ENCODE measurements at places on chromosomes 1 and 21. TPM values are rescaled to one million over a fixed set of nuclear protein-coding genes. Genes with fewer than 3 reads are reported as not detected.

DCST1 gene
- not detected for total RNA-seq

NUCKS1 gene
- total RNA-seq = 104 TPM

DNA sequence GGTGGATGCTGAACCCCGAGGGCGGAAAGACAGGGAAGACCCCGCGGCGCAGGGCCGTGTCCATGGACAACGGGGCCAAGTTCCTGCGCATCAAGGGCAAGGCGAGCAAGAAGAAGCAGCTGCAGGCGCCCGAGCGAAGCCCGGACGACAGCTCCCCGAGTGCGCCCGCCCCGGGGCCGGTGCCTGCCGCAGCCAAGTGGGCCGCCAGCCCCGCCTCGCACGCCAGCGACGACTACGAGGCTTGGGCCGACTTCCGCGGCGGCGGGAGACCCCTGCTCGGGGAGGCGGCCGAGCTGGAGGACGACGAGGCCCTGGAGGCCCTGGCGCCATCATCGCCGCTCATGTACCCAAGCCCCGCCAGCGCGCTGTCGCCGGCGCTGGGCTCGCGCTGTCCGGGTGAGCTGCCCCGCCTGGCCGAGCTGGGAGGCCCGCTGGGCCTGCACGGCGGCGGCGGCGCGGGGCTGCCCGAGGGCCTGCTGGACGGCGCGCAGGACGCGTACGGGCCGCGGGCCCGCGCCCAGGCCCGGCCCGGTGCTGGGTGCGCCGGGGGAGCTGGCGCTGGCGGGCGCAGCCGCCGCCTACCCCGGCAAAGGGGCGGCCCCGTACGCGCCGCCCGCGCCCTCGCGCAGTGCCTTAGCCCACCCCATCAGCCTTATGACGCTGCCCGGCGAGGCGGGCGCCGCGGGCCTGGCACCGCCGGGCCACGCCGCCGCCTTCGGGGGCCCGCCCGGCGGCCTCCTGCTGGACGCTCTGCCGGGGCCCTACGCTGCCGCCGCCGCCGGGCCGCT lies 20.7 kb downstream of the FOXO6 start:
- DNase-seq = peak; percentile 74
- H3K27me3 ChIP-seq = no peaks in the 10 kb centered on the region
- H3K27ac ChIP-seq = peak overlapping the region; percentile 99
- H3K36me3 ChIP-seq = no peaks in the 10 kb centered on the region
- peak overlapping the region; percentile 51 for H3K4me3 ChIP-seq

DNA sequence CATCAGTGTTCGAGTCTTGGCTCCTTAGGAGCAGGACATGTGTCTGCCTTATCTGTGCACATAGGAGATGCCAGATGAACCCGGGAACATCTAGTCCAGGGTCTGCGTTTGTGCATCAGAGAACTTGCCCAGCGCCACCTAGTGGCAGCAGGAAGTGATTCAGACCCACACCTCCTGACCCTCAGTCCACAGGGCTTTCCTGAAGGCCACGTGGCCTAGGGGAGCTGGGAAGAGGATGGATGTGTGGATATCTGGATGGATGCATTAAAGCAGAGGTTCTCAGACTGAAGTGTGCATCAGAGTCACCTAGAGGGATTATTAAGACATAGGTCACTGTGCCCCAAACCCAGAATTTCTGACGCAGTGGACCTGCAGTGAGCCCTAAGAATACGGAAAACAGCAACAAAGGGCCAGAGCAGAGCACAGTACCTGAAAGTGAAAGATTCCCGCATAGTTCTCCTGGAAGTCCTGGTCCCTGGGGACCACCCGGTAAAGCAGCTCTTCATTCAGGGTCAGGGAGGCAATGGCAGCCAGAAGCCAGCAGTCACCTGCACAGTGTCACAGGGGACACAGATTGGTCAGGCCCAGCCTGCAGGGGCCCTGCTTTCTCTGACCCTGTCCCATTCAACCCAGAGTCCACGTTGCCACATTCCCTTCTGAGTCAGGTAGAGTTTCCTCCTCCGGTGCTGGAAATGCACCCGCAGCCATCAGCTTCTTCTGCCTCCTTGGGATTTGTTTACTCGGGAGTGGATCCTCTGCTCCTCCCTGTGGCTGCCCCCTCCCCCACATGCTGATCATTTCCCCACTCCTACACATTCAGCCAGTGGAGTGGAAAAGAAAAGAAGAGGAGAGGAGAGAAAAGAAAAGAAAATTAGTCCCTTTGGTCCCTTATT lies 37.0 kb downstream of the CAPN8 start:
- H3K4me3 ChIP-seq = no peak overlapping the region
- peaks cover 6% of the 10 kb centered on the region for H3K4me1 ChIP-seq
- H3K27me3 ChIP-seq = no peaks in the 10 kb centered on the region
- peak; percentile 52 for DNase-seq

DNA sequence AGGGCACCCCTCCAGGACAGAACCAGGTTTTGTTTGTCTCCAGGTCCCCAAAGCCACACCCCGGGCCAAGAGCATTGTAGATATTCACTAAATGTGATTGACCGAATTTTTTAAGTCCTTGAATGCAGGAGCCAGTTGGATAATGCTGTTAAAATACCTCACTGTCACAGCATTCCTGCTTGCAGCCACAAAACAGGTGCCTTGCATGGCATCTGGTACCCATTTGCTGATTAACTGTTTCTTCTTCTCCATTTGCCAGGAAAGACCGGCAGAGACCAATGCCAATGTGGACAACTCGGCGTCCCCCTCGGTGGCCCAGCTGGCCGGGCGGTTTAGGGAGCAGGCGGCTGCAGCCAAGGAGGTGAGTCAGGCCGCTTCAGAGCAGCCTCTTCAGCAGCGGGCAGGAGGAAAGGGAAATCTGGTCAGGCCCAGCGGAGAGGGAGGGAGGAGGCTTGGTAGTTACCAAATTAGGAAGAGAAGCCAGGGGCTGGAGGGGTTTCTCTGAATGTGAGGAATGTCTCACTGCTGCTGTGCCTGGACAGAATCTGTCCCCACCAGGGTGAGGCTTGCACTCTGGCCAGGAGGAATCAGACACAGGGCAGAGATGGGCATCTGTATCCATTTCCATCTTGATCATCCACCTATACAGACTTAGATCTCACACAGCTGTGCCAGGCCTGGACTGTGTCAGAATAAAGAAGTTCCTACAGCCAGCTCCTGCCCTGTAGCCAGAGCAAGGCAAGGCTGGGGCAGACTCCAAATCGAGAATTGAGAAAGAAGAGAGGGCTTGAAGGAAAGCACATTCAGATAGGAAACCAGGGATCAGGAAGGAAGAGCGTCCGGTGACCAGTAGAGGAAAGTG lies 37.9 kb upstream of the MPZL1 start:
- DNase-seq = no peak
- H3K27ac ChIP-seq = no peak overlapping the region
- H3K4me3 ChIP-seq = no peak overlapping the region
- H3K4me1 ChIP-seq = peaks cover 5% of the 10 kb centered on the region
- no peaks in the 10 kb centered on the region for H3K36me3 ChIP-seq
- no peaks in the 10 kb centered on the region for H3K27me3 ChIP-seq

GRCh38 chr21:32198384-32198783 lies 80.5 kb downstream of the MIS18A start:
- H3K4me3 ChIP-seq = no peak overlapping the region
- no peaks in the 10 kb centered on the region for H3K4me1 ChIP-seq
- no peaks in the 10 kb centered on the region for H3K27me3 ChIP-seq
- no peak for DNase-seq
- H3K36me3 ChIP-seq = no peaks in the 10 kb centered on the region
- no peak overlapping the region for H3K27ac ChIP-seq

- no peaks in the 10 kb centered on the region for H3K27me3 ChIP-seq
- no peak overlapping the region for H3K27ac ChIP-seq
- H3K4me3 ChIP-seq = no peak overlapping the region
These were observed 30.5 kb upstream of the ACOT11 start for GRCh38 chr1:54517496-54517895.

- no peak overlapping the region for H3K27ac ChIP-seq
- DNase-seq = no peak
- no peaks in the 10 kb centered on the region for H3K36me3 ChIP-seq
- no peak overlapping the region for H3K4me3 ChIP-seq
- no peaks in the 10 kb centered on the region for H3K4me1 ChIP-seq
- H3K27me3 ChIP-seq = no peaks in the 10 kb centered on the region
These were observed 358.5 kb downstream of the SEC16B start for GRCh38 chr1:177611402-177611801.

PADI1 gene
- not detected for total RNA-seq

GRCh38 chr1:65147424-65148177 lies 402 bp upstream of the AK4 start:
- peak; percentile 53 for DNase-seq
- peak overlapping the region; percentile 63 for H3K27ac ChIP-seq
- peak overlapping the region; percentile 58 for H3K4me3 ChIP-seq
- H3K27me3 ChIP-seq = no peaks in the 10 kb centered on the region
- H3K36me3 ChIP-seq = no peaks in the 10 kb centered on the region

LDLRAD1 gene
- 0.48 TPM for total RNA-seq

DNA sequence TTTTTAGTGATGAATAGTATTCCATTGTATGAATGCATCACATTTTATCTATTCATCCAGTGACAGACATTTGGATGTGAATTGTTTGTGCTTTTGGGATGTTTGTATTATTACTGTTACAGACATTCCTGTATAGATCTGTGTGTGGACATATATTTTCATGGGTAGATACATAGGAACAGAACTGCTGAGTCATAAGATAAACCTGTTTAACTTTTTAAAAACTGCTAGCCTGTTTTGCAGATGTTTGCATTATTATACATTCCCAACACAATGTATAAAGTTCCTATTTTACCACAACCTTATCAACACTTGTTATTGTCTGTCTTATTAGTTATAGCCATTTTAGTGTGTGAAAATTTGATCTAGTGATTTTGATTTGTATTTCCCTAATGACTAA lies 46.8 kb downstream of the TYW3 start:
- H3K27ac ChIP-seq = no peak overlapping the region
- H3K4me1 ChIP-seq = no peaks in the 10 kb centered on the region
- H3K36me3 ChIP-seq = no peaks in the 10 kb centered on the region
- DNase-seq = no peak

- H3K27me3 ChIP-seq = no peaks in the 10 kb centered on the region
- no peak for DNase-seq
- peaks cover 2% of the 10 kb centered on the region for H3K4me1 ChIP-seq
- no peak overlapping the region for H3K27ac ChIP-seq
These were observed 6.2 kb upstream of the YRDC start for GRCh38 chr1:37814252-37814651.

- no peak overlapping the region for H3K4me3 ChIP-seq
- no peaks in the 10 kb centered on the region for H3K27me3 ChIP-seq
- no peak for DNase-seq
- no peak overlapping the region for H3K27ac ChIP-seq
- peaks cover 1% of the 10 kb centered on the region for H3K4me1 ChIP-seq
- no peaks in the 10 kb centered on the region for H3K36me3 ChIP-seq
These were observed 45.0 kb downstream of the IER5 start for GRCh38 chr1:181133441-181133951.

C8B gene
- total RNA-seq = not detected

EFNA3 gene
- total RNA-seq = 1.3 TPM

DNA sequence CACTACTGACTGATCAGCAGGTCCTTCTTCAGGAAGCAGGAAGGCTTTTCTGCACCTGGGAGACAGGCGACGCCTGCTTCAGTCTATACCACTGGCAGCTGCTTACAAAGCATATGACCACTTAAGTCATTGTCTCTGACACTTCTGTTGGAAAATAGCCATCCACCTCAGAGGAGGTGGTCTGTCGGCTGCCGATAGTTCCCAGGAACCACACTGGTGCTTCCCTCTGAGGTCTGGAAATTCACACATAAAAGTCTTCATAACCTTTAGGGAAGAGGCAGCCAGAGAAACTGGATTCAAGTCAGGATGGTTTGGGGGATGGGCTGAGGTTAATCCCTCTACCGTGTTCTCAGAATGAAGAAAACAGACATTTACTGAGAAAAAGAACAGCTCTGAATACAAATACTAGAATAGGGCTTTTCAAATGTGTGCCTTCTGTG lies 15.6 kb upstream of the SRP9 start:
- no peaks in the 10 kb centered on the region for H3K27me3 ChIP-seq
- peak; percentile 11 for DNase-seq
- H3K4me1 ChIP-seq = peaks cover 16% of the 10 kb centered on the region
- no peak overlapping the region for H3K27ac ChIP-seq
- no peaks in the 10 kb centered on the region for H3K36me3 ChIP-seq
- H3K4me3 ChIP-seq = no peak overlapping the region

- H3K27me3 ChIP-seq = no peaks in the 10 kb centered on the region
- peaks cover 9% of the 10 kb centered on the region for H3K4me1 ChIP-seq
- peak overlapping the region; percentile 22 for H3K27ac ChIP-seq
- no peaks in the 10 kb centered on the region for H3K36me3 ChIP-seq
- no peak overlapping the region for H3K4me3 ChIP-seq
These were observed 262.1 kb upstream of the SGIP1 start for GRCh38 chr1:66271904-66272254.

GRCh38 chr1:25644962-25645361 lies 28.4 kb downstream of the MAN1C1 start:
- no peak for DNase-seq
- H3K4me3 ChIP-seq = no peak overlapping the region
- no peak overlapping the region for H3K27ac ChIP-seq
- H3K4me1 ChIP-seq = peaks cover 13% of the 10 kb centered on the region

DNA sequence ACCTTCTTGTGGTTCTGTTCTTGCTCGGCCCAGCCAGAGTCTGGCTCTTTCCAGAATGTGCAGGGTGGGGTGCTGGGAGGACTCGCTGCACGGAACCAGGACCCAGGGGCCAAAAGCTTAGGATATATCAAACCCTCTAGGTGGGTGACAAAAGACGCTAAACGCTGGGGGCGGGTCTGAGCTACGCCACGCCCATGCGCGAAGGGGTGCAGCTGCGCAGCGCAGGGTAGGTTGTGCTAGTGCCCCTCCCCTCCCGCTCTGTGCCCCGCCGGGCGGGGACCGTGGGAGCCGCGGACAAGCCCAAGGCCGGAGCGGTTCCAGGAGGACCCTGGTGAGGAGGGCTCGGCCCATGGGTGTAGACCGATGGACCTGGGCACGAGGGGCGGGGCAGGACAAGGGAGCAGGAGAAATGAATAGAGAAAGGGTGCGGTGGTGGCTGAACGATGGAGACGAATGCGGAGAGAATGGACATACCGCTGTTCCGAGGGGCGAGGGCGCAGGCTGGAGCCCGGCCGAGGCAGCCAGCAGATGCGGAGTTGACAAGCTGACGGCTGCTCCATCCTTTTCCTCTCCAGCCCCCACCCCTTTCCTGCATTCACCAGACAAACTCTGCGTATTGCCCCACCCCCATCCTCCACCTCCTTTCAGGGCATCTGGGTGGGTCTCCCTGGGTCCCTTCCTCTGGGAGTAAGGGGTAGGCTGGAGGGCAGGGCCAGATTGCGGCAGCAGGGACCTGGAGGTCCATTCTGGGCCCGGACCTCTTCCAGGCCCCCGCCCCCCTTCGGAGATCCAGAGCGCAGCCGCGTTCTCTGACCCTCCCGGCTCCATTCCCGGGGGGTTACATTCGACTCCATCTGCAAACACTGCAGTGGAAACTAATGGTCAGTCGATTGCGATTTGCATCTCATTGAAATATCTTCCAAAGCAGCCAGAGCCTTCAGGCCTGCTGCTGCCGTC lies at the start of gene RUSC1:
RUSC1 (plus strand) TSS at position 234 of the 957 bp plus-strand sequence. CDS start 880 bp downstream, outside the sequence.
- H3K36me3 ChIP-seq = no peaks in the 10 kb centered on the region
- H3K27ac ChIP-seq = peak within 1 kb of the TSS; percentile 81
- DNase-seq = peak; percentile 85
- H3K27me3 ChIP-seq = no peaks in the 10 kb centered on the region
- peak within 1 kb of the TSS; percentile 54 for H3K4me3 ChIP-seq
